Hypothalamus (tissue), 51 donors: ENCODE measurements at places on chromosomes 11 and 22.

DNA sequence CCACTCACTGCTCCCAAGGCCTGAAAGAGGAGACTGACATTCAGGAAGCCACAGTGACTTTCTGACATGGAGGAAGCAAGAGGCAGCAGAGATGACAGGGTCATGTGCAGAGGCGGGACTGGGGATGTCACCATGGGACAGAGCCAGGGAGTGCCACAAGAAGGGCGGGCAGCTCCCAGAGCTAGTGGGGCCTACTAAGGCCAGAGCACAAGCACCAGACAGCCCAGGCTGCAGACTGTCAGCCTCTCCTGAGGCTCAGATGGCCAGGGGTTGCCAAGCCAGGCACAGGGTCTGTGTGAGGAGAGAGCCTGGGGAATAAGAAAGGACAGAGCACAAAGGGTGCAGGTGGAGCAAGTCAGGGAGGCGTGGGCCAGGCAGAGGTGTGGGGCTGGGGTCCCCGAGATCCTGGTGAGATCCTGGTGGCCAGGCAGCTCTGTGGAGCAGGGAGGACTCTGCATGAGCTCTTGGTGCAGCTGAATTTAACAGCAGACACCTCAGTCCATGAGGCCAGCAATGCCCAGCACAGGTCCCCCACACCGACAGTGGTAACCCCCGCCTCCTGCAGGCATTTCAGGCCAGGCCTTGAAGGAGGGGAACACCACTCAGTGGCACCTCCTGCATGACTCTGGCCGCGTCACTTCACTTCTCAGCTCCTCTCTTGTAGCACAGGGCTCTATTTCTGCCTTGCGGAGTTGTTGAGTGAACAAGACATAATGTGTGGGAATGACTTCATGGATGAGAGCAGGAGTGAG lies 52.3 kb downstream of the SGSM3 start:
- DNase-seq = no peak

- no peak for DNase-seq
These were observed 284.8 kb downstream of the CADM1 start for GRCh38 chr11:115219376-115219775.

DNA sequence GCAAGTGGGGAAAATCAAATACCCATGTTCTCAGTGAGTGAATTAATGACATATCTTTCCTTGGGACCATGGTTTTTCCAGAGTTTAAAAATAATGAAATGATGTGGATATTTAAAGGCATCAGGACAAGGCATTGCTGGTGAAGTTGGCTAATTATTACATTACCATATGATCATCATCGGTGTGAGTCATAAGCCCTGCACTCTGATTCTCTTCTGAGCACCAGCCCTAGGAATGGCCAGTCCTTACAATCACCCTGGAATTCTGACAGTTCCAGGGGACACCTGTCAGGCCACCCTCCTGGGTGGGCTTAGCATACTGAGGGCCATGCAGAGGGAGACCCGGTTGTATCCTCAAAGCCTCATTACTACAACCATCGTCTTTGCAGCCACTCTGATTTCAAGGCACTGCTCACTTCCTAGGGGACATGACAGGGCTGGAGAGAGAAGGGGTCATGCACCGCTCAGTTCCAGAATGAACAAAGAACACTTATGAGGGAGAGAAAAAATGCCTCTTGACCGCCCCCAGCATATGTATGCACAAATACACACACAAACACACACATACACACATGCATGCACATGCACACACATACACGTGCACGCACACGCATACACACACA lies 365.0 kb downstream of the MIAT start:
- no peak for DNase-seq

GRCh38 chr22:36738416-36739020 lies 35.0 kb upstream of the CACNG2 start:
- no peak for DNase-seq

DNA sequence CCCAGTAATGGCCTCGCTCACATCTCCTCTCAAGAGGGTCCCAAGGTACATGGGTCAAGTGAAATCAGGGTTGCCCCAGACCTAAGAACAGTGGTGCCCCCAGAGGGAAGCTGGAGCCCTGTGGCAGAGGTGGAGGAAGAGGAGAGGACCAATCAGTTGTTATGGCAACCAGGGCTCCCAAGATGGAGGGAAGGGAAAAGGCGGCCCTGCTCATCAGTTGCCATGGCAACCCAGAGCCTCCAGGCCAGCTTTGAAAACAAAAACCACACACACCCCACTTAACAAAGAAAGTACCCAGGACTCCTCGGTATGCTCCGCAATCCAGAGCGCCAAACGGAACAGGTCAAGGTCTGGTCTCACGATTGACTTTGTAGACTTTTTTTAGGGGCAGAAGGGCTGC lies 53.5 kb upstream of the SLC35C1 start:
- no peak for DNase-seq

GRCh38 chr11:11220786-11221185 lies 132.3 kb downstream of the CSNK2A3 start:
- no peak for DNase-seq

- DNase-seq = no peak
These were observed 95.7 kb downstream of the TEAD1 start for GRCh38 chr11:12769834-12770345.

GRCh38 chr11:67396587-67397389 lies 4.9 kb downstream of the PPP1CA start:
- DNase-seq = no peak

DNA sequence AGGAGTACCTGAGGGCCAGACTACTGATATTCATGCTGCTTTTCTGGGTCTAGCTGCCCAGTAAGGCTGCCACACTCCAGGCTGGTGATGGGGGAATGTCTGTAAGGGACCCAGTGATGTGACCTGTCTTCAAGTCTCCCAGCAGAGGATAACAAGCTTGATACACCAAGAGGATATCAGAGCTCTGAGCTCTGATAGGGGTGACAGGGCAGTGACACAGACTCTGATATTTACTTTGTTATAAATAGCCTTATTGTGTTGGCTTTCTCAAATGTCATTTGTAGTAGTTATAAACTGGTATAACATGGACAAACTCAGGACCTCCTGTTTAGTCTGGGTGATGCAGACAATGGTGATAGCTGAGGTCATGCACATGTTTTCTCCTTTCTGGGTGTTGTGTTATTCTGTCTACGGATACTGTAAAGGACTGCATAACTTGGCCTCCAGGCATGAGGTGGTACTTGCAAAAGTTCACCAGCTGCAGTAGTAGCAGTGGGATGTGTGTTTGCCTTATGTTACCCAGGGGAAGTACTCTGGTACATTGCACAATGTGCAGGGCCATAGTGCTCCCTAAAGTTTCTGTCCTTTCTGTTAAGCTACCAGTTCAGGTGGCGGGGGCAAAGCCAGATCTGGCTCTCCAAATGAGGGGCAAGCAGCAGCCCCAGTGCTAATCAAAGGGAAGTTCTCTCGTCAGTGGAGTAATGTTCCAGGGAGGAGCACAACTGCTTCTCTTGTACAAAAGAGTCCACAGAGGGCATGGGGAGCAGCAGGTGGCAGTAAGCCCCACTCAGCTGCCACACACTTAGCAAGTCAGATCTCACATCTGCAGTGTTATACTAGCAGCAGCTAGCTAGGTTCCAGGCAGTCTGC lies 812.2 kb downstream of the JRKL start:
- DNase-seq = no peak

GRCh38 chr11:93370260-93370659 lies 39.7 kb downstream of the DEUP1 start:
- DNase-seq = no peak

DNA sequence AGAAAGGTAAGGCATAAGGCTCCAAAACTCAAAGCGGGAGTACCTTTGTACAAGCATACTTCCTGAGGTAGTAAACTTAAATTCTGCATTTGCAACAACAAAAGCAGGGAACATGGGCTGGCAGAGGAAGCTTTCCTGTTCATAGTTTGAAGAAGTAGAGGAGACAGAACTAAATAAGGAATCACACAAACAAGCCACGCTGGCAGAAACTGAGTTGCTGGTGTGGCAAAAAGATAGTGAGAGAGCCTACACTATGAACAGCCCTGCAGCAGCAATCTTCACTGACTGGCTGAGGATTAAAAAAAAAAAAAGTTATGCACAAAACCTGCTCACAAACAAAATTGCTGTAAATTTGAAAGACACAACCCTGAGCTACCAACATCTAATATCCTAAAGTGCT lies 46.5 kb downstream of the FCHSD2 start:
- no peak for DNase-seq

- DNase-seq = no peak
These were observed 113.6 kb downstream of the SIK3 start for GRCh38 chr11:116984589-116984988.

DNA sequence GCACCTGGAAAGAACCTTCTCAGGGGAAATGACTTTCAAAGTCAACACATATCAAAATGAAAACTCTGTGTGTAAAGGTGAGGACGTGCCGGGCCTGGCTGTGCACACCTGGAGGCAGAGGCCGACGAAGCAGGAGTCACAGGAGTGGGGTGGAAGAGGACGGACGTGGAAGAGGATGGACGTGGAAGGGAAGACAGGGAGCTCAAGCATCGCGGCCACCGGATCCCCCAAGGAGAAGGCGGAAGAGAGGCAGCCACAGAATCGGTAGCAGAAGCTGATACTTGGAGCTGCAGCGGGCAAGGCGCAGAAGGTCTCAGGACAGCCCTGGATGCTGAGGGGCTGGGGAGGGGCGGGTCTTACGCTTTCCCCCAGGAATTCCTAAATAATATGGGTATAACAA lies 519.8 kb downstream of the BRD1 start:
- no peak for DNase-seq

DNA sequence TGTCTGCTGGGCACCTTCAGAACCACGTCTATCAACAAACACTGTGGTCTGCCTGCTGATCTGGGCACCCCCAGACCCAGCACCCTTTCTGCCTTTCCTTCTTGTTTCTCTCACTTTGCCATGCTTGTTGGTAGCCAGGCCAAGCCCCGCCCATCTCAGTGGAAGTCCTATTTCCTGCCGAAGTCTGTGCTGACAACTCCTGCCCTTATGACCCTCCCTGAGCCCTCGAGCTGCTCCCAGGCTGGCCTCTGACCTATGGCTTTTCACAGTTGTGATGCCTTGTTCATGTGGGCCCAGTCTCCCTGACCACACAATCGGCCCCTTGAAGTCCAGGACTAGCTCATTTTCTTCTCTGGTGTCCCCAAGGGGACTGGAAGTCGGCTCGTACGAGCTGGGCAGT lies 132.1 kb downstream of the DSCAML1 start:
- no peak for DNase-seq

- DNase-seq = no peak
These were observed 185.5 kb downstream of the MAML2 start for GRCh38 chr11:96157517-96157873.
